Mammary epithelial cell (primary cell): ENCODE measurements at places on chromosomes 12 and 14.

DNA sequence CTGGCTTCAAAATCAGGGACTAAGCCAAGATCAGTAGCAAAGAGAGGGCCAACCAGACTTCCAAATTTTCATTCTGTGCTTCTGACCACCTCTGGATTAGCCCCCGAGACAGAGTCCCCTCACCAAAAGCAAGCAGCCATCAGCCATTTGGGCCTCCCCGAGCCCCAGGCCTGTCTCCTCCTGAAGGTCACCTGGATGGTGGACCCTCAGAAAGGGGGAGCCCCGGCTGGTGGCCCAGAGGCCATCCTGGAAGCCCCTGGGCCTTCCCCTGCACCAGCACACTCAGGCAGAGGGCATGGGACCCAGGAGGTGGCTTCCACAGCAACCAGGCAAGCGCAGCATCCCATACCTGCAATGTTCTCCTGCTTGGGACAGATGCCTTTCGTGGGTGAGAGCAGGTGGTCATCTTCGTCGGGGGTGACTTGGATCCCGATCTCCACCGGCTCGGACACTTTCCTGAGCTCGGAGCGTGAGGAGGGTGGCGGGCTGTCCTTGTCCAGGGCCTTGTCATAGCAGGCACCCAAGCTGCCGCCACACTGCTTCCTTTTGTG lies 14.8 kb downstream of the BCL11B start:
- no peak for DNase-seq

GRCh38 chr12:51942056-51942455 lies 9.4 kb upstream of the ACVR1B start:
- no peak for DNase-seq

DNA sequence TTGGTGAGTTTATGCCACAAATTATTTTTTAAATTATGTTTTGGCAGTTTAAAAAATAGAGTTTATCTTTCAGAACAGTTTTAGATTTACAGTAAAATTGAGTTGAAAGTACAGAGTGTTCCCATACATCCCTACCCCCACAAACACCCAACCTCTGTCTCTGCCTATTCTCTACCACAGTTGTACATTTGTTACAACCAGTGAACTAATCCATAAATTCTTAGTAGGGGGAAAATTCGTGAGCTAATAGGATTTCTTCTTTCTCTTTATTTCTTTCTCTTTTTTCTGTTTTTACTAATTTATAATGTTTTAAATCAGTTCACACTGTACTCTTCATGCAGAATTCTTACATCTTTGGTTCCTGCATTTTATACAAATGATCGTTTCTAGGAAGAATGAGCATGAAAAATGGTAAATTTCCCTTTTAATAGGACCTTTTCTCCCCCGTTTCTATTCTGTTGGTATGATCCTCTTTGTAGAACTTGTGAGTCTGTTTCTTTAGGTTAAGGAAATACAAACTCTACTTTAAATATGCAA lies 56.7 kb downstream of the MIPOL1 start:
- DNase-seq: no peak

DNA sequence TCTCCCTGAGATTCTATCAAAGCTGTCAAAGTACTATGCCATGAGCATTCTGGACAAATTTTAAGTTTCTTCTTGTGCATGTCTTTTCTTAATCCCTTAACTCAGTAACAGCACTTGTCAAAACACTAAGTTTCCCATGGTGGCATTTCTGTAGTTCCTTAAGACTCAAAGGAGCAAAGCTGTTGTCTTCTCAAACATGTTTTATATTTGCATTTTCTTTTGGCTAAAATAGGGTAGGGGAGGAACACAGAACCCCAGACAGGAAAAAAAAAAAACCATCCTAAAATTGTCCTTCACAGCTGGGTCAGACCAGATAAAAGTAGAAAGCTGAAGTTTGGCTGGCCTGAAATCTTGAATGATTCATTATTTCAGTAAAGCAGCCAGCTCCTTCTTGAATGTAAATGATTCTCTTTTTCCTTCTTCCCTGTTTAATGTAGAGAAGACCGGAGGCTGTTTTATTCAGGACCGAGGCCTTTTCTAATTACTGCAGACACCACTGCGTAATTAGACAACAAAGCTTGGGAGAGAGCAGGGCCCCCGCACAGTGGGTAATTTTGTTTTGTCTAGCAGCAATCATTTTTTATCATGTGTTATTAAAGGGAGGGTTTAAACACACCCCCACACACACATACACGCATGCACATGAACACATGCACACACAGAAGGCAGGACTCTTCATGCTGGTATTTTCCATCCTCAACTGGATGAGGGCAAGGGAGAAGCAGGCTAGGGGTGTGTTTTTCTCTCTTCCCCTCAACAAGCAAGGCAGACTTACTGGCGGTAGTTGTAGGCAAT lies 51.0 kb downstream of the PAH start:
- DNase-seq: no peak

- DNase-seq: no peak
These were observed 37.0 kb upstream of the ITPR2 start for GRCh38 chr12:26869908-26870459.

DNA sequence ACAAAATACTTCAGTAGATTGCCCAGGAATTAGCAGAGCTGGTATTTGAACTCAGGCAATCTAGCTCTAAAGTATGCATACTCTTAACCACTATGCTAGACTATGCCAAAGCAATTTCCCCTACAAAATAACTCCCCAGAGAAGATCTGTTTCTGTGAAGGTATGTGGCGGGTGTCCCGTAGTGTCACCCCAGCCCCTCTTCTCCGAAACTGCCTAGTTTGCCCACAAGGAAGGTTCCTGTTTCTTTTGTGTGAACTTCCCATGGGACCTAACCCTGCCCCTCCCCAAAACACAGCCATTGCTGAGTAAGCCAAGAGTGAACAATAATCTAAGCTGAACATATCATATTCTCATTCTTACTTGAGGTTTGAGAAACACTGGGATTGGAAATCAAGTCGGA lies 15.5 kb upstream of the RAP1B start:
- no peak for DNase-seq

- DNase-seq: no peak
These were observed 47.3 kb downstream of the PDE3A start for GRCh38 chr12:20415641-20416040.

DNA sequence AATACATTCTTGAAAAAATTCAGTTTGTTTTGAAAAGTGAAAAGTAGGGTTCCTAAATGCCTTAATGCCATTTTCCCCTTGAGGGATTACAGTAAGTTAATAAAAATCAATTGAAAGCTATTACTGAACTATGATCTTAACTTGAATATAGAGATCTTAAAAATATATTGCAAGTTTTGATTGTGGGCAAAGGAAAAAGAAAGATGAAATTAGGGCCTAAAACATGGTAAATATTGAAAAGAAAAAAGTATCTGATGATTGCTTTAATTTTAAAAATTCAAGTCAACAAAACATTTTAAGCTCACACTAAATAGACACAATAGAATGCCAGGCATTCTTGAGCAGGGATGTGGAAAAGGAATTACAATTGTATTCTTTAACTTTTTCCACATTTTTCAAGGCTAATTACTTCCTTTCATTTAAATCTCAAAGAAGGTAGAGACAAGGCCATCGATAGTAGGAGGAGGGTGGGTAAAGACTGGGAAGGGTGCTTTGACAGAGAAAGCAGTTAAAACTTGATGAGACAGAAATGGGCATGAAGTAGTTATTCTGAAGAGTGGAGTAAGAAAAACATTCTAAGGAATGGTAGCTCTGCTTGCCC lies 294.4 kb downstream of the NELL2 start:
- no peak for DNase-seq

DNA sequence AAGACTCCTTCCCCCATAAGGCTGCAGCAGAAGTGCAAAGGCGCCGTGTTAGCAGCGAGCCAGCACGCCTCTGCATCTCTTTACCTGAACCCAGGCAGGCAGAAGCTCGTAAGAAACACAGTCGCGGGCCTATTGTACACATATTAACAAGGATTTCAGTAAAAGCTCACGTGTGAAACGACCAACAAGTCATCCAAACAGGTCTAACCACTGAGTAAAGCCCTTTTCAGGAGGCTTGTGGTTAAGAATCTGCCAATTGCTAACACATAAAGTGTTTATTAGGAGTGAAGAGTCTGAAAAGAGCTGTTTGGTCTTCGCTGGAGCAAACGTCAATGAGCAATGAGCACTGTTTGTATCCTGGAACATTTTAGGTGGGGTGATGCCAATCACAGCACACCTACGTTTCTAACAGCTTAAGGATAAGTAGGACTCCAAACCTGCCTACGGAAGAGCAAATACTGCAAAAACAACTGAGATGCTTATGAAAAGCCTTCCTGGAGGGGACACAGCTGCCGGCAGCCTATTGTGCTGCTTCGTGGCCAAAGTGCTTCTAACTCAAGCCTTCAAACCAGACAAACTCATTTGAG lies 43.1 kb downstream of the PRKAB1 start:
- no peak for DNase-seq

- DNase-seq: no peak
These were observed 31.4 kb downstream of the NUBPL start for GRCh38 chr14:31592631-31593030.

GRCh38 chr14:95242870-95243269 lies 76.8 kb downstream of the CLMN start:
- no peak for DNase-seq

DNA sequence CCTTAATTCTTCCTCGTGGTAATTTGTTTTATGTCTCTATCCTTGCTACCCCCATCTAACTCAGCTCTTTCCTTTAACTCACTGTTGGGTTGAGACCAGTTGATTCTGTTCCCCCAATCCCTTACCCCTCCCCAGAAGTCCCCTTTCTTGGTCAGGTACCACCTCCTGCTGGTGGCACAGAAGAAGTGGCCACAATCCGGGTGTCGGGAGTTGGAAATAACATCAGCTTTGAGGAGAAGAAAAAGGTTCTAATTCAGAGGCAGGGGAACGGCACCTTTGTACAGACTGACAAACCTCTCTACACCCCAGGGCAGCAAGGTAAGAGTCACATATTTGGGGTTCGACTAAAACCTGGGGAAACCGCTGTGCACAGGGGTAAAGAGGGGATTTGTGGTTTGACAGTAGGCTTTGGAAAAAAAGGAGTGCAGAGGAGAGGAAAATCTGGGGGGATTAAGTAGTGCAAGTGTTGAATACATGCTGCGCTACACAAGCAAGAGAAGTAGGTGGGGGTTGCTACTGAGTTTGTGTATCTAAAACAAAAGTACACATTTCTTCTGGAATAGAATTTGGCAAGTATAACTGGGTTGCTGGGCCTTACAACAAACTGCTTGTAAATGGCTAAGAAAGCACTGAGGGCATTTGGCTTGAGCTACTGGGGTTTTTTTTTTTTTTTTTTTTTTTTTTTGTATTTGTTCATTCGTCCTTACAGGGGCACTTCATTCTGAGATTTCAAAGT lies 1.3 kb downstream of the A2ML1 start:
- no peak for DNase-seq

DNA sequence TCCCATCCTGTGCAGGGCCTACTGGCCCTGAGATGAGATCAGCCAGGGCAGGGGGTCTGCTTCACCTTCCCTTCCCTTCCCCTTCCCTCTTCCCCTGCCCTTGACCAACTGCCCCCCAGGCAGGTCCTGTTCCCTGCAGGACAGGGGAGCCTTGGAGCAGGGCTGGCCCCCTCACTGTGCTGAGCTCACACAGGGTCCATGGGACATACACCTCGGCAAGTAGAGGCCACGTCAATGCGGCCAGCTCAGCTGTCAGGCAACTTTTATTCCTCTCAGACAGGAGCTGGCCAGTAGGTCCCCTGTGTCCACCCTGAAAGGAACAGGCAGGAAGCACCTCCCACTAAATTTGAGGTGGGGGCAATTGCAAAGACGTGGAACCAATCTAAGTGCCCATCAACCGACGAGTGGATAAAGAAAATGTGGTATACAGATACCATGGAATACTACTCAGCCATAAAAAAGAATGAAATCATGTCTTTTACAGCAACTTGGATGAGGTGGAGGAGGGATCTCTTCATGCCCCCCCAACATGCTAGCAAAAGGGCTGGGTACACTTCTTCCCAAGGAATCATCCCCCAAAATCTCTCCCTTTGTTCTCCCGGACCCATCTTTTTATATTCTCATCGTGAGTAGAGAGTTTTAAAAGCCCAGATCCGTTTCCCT lies 148.7 kb downstream of the BCL11B start:
- no peak for DNase-seq

GRCh38 chr12:117352206-117352605 lies 9.2 kb downstream of the NOS1 start:
- DNase-seq: no peak

DNA sequence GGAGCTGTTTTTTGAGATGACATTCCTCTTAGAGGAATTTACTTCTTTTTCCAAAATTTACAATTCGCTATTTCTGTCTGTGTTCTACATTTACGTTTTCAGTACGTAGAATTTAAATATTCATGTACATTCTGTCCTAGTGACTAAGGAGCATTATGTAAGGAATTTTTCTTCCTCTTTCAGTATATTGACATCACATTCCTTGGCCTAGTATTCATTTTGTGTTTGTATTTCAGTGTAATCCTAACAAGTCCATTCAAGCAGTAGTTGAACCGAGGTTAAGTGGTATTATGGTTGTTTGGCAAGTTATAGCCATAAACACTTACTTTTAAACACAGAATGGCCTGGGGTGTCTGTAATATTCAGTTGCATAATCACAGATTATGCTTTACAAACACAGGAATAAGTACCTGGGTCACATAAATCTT lies 465.2 kb downstream of the PCNX1 start:
- DNase-seq: peak; percentile 96

DNA sequence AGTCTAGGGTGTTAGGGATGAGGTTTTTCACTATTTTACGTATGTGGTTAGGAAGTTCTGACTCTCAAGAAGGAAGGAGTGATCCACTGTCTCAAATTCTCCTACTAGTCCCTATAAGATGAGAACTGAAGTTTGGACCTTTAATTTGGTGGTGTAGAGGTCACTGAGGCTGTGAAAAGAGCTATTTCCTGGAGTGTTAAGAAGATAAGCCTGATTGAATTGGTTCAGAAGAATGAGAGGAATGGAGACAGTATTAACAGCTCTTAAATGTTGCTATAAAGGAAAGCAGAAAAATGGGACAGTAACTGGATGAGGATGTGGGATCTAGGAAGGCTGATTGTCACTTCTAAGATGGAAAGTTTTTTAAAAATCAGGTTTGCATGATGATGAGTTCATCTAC lies 57.6 kb downstream of the CNTN1 start:
- DNase-seq: no peak

DNA sequence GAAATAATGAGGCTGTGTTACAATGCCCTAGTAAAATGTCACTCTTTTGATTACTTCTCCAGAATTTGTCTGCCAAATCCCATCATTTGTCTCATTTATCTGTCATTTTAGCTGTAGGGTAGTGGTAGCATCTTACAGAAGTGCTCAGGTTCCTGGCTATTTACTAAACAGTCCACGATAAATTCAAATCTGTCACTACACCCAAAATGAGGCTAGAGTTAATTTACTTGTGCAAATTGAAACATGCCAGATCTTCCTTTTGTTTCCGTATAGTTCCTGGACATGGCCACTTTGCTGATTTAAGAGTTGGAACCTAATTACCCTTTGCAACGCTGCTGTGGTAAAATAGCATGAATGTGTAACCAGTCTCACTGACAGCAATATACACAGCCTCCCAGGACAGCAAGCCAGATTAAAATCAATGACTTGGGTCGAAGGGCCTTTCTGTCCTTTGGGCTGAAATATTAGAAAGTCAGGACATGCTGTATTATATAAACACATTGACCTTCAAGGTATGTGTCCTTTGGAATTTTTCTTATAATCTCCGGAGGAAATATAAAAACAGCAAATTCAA lies 485.4 kb downstream of the MDGA2 start:
- no peak for DNase-seq
